ENCODE measurements at places on chromosomes 5 and 9.

GRCh38 chr5:88680253-88681132, 202.5 kb downstream of the MEF2C start:
- no peak for DNase-seq

DNA sequence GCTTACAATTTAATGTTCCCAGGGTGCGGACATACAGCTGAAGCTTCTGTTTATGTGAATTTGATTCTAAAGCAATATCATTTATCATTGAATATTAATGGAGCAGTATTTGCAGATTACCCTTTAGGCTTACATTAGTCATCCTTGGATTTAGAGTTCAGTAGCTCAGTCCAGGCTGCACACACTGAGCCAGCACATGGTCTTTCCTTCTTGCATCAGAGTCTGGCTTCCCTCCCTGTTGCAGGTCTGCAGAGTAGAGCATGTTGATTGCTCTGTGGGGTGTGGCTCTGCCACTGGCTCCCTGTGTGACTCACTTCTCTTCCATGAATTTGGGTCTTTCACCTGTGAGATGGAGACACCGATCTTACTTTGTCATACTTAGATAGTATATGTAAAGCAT, 36.8 kb downstream of the NSG2 start:
- no peak for DNase-seq

GRCh38 chr9:114696814-114697544, 15.0 kb upstream of the TEX48 start:
- DNase-seq = no peak

DNA sequence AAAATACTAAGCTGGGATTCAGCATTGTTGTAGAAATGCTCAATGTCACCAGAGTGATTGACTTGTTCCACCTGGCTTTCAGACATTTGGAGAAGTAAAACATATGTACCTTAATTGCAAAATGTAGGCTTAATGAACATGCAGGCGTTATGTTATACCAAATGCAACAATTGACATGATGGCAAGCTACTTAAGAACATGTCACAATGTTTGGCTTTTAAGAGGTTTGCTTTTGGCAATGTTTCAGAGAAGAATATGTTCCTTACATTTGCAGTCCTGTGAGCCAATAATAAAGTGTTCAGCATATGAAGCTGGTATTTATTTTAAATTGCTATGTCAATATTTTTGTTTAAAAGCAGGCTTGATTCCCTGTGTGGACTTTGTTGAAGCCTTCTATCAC, 111.7 kb upstream of the NUDT12 start:
- DNase-seq = no peak

GRCh38 chr5:67318746-67319145, 122.1 kb upstream of the CD180 start:
- DNase-seq = no peak

DNA sequence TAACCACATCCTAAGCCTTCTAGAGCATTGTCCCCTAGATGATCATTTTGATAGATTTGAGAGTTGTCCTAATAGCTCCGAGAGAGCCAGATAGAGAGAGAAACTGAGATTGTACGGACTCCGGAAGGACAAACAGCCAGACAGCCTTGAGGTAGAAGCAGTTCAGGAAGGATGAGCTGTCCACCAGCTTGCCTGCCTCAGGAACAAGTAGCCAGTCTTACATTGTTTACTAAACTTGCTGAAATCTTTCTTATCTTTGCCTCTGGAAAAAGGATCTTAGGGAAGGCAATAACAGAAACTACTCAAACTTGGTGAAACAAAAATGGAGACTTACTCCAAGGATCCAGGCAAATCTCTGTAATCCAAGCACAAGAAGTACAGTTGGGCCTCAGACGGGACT, 39.0 kb upstream of the SAP30L start:
- DNase-seq = no peak

DNA sequence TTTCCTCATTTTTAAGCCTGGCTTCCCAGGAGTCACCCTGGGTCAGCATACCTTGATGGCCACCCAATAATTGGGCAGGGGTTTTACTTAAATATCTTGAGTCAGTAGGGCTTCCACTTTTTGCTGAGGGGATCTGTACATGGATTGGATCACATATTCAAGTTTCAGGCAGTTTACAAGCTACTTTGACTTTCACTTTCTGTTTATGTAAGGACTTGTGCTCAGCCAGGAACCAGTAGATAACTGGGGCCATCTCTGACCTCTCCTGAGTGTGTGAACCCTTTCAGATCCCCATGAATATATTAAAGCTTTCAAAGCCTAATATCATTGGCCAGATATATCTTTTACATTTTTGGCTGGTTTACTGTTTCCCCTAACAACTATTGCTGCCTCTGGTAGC, 45.1 kb downstream of the SLCO6A1 start:
- DNase-seq = no peak

- no peak for DNase-seq
Observed at GRCh38 chr5:151707567-151707966, 20.9 kb upstream of the SPARC start.

DNA sequence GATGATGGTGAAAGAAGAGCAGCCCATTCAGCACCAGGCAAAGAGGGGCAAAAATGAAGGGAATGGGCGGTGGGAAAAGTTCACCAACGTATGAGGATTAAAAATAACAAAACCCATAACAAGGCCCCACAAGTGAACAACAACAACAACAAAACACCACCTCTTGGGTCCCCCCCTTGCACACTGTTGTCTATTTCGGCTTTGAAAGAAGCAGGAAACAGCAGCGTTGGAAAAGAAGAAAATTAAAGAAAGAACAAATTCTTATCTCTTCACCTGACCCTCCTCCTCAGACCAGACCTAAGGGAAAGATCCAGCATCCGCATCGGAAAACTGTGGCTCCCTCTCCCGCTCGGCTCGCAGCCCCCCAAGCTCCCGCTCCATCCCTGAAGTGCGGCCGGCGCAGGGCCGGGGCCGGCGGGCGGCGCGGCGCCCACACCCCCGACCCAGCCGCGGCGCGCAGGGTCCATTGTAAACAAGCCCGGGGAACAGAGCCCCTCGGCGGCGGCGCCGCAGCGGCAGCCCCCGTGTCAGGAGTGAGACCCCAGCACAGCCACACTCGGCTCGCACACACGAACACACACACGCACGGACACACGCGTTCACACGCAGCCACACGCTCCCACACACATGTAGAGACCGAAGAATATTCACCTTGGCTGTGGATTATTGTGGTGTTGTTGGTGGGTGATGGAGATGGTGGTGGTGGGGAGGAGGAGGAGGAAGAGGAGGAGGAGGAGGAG, 535 bp downstream of the RFX3 start:
- DNase-seq = no peak

Data from fibroblast of the conjunctiva (primary cell).